ENCODE measurements at places on chromosomes 16 and 17. TPM values are rescaled to one million over a fixed set of nuclear protein-coding genes. Genes with fewer than 3 reads are reported as not detected.

The BRICD5 gene
- 14.5 TPM for total RNA-seq

GRCh38 chr17:48110761-48111160 is 3.2 kb downstream of the SNX11 start:
- H3K27me3 ChIP-seq, result no peaks in the 10 kb centered on the region
- H3K4me3 ChIP-seq, result no peak overlapping the region
- no peak overlapping the region for H3K27ac ChIP-seq
- no peaks in the 10 kb centered on the region for H3K36me3 ChIP-seq
- no peak for DNase-seq

GRCh38 chr17:21218101-21218500 is 4.1 kb upstream of the TMEM11 start:
- no peaks in the 10 kb centered on the region for H3K36me3 ChIP-seq
- no peaks in the 10 kb centered on the region for H3K27me3 ChIP-seq
- peaks cover 8% of the 10 kb centered on the region for H3K4me1 ChIP-seq
- H3K4me3 ChIP-seq, result no peak overlapping the region

- H3K4me1 ChIP-seq, result peaks cover 34% of the 10 kb centered on the region
- H3K36me3 ChIP-seq, result no peaks in the 10 kb centered on the region
- no peak overlapping the region for H3K4me3 ChIP-seq
- H3K27ac ChIP-seq, result no peak overlapping the region
These were observed 15.3 kb downstream of the CREBBP start for GRCh38 chr16:3865241-3865640.

DNA sequence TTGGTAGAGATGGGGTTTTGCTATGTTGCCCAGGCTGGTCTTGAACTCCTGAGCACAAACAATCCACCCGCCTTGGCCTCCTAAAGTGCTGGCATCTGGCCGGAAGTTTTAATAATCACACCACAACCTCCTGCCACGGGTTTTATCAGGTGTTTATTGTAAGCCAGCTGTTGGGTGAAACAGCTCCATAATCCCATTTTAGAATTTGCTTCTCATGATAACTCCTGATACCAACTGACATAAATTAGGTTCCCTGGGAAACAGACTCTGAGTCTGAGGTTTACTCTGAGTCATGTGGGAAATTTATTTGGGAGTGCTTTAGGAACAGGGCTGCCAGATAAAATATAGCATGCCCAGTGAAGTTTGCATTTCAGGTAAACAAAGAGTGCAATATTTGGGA is 122.6 kb upstream of the MED13 start:
- no peaks in the 10 kb centered on the region for H3K36me3 ChIP-seq
- no peak overlapping the region for H3K27ac ChIP-seq
- no peaks in the 10 kb centered on the region for H3K27me3 ChIP-seq
- no peak for DNase-seq
- no peaks in the 10 kb centered on the region for H3K4me1 ChIP-seq

DNA sequence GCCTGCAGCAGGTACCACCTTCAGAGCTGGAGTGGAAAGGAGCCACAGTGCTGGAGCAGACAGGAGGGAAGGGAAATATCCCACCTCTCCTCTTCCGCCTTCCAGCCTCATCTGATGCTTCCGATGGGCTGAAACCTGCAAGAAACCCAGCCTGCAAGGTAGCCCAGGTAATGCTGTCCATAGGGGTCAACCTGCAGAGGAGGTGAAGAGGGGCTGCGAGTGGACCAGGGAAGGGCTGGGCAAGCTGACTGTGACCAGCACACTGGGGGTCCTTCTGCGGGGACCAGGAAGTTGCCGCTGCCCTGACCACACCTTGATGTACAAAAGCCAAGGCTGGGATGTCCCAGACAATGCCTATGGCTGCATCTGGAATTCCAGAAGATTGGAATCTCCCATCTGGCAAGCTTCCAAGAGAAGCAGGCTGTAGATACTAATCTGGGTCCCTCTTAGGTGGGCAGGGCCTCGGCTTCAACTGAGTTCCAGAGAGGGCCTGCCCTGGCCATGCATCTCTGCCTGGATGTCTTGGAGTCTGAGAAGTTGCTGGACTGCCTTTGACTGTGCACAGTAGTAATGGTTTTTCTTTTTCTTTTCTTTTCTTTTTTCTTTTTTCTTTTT is 5.8 kb downstream of the FOXL1 start:
- H3K4me3 ChIP-seq, result no peak overlapping the region
- H3K27me3 ChIP-seq, result peaks cover 50% of the 10 kb centered on the region
- no peak for DNase-seq
- H3K36me3 ChIP-seq, result no peaks in the 10 kb centered on the region
- H3K4me1 ChIP-seq, result no peaks in the 10 kb centered on the region
